COLO829 (cell line): ENCODE measurements at places on chromosomes 11 and 22.

DNA sequence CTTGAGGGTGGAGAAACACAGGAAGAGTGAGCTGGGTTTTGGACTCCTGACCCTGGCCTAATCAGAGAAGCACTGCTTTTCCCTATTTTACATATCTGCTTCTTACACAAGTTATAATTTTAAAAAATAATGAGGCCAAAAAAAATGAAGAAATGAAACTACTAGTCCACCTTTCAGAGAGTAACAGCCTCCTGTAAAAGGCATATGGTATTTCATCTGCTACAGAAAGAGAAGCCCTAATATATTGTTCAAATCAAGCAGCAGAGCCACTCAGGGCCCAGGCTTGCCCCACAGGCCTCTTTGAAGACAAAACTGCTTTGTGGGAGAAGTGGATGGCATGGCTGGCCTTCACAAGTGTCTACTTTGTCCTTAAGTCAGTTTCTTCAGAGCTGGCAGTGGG lies 10.0 kb downstream of the DIXDC1 start:
- DNase-seq, result no peak

GRCh38 chr11:116164843-116165242 lies 607.9 kb downstream of the BUD13 start:
- DNase-seq, result no peak

GRCh38 chr11:35077709-35078469 lies 61.1 kb upstream of the CD44 start:
- no peak for DNase-seq

GRCh38 chr11:104148074-104148473 lies 15.9 kb downstream of the PDGFD start:
- DNase-seq, result no peak

DNA sequence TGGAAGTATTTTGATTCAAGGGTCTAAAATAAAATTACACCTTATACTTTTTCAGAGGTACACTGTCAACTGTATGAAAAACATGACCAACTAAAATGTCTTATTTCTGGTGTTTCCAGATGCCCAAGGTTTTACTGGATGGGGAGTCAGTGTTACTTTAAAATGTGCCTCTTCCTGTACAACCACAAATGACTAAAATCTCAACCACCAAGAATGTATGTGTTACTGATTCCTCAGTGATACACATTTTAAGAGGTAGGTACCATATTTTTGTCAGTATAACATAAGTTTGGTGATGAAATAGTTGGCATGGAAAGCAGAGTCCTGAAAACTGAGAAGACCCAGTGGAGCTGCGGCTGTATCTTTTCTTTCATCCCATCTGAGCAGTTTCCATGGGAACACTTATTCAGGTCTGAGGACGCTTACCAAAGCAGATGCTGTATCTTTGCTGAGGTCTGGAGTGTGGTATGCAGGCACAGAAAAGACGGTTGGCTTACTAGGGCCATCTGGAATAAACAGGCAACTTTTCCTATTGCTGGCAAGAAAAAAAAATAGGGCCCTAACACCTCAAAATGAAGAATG lies 21.2 kb upstream of the TP53AIP1 start:
- no peak for DNase-seq

DNA sequence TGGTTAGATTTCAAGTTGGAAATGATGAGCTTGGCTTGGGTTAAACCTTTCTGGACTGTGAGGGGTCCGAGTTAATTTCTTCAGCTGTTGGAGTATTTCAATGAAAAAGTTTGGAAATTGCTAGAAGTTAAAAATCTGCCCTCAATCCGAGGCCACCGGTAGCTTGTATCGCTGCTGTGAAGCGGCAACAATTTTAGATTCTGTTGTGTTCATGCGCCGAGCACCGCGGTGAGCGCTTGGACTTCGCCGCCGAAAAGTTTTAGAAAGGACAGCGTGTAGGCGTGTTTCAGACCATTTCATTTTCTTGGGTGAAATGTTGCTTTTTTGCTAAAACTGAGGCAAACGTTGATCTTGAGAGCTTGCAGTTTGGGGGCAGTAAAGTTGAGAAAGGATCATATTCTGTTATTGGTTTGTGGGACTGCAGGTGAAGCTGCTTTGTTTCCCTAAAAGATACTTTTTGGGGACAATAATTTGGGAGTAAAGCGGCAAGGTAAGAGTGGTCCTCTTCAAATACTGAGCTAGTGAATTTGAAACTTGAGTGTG lies 928 bp downstream of the FBXO7 start:
- no peak for DNase-seq

GRCh38 chr11:103395612-103396011 lies 286.4 kb downstream of the DYNC2H1 start:
- DNase-seq, result no peak

- DNase-seq, result no peak
These were observed 649 bp downstream of the MS4A15 start for GRCh38 chr11:60757231-60757800.

GRCh38 chr22:29734406-29734805 lies 14.6 kb downstream of the CABP7 start:
- DNase-seq, result no peak
